ENCODE measurements at places on chromosomes 6 and 20.

DNA sequence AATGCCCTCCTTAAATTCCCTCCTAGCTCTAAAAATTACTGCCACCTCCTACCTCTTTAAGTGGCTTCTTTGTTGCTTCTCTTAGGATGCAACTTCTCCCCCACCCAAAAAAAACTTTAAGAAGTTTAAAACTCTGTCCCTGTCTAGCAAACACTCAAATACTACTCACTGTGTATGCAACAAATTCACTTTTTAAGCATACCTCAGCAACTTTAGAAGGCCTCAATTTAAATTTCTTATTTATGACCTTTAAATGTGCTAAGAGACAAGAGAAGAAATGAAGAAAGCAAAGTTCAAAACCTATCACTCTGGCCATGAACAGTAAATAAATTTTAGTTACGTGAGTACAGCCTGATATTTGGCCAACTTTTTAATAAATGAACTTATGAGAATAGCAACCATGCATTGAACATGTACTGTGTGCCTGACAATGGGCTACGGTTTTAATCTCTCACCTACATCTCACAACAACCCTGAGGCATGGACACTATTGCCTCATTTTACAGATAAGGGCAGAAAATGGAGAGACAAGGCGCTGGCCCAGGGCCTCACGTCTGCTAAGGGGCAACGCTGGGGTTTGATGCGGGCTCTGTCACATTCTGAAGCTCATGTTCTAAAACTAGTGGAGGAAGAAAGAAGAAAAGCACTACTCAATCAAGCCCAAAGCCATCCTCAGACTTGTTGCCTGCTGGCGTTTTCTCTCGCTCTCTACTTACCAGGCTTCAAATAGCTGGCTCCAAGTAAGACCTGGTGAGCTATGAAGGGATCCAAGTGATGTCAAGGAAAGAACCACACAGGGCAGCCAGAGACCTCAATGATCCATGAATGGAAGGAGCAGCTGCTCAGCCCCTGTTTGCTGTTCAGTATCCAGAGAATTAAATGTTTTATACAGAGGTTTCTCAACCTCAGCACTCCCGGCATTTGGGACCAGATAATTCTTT lies 99.8 kb downstream of the TBC1D7 start:
- no peak for DNase-seq

DNA sequence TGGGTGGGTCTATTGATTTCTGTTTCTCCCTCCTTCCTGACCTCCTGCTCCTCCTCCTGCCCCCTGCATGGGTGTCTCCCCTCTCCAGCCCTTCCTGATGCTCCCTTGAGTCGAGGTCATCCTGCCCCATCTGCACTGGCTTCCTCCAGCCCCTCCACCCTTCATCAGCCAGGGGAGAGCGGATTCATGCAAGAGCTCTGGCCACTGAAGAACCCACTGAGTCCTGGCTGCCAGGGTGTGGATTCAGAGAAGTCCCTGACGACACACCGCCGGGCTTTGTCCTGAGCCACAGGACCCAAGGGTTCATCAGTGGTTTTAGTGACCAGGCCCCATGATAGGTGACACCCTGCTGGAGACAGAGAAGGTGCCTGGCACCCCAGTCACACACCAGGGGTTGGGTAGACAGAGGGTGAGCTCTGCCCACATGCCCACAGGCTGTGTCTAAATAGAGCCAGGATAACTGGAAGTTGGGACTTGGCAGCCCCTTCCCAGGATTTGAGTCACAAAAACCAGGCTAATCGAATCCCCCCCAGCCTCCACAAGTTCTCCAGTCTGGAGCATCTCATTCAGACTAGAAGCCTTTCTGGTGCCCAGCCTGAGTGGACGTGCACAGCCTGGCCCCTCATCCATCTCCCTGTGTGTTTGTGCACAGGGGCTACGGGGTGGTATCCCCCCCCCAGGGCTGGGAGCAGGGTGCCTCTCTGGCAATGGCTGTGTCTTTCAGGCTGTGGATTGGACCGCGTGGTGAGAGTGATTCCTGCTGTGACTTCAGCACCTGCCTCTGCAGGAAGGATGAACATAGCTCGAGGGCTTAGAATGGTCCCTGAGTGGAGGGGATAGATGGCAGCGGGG lies 1.2 kb downstream of the GFRA4 start:
- DNase-seq = no peak

DNA sequence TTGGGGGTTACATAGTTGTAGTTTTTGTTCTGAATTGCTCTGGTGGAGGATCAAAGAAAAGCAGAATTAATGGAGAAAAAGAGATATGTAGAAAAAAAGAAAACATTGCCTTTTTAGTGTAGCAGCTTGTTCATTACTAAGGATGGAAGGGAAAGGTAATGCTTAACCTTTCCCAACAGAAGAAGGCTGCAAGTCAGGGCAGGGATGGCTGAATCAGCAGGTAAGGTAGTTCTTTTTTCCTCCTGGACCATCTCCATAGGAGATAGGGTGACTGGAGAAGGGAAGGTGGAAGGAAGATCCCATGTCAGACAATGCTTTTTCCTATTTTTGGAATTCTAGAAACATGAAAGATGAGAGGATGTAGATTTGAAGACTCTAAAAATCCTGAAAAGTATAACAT lies 79.4 kb upstream of the SUPT3H start:
- DNase-seq = no peak

DNA sequence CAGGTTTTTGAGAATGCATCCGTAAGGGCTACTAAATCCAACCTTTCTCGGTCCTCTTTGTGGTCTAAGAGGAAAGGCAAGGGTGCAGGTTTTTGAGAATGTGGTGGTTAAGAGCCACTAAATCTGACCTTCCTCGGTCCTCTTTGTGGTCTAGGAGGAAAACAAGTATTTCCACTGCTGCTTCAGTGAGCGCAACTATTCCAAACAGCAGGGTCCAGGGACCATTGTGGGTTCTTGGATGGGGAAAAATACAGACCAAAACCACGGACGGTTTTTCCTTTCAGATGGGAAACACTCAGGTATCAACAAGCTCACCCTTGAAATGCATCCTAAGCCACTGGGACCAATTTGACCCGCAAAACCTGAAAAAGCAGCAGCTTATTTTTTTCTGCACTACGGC lies 21.9 kb downstream of the BTBD9 start:
- no peak for DNase-seq

DNA sequence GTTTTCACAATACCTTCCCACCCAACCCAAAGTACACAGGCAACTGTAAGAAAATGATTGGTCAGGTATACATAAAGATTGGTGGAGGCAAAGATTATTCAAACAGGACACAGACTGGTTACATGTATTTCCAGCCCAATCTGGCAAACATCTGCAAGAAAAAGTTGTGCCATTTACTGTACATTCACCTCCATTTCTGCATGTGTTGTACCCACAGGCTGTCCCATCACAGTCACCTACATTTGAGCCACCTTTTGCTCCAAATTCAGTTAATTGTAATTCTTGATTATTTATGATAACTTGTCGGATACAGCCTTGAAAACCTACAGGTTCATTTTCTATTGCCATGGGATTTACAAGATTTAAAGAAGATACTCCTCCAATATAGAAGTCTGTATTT lies 85.6 kb downstream of the PHF3 start:
- no peak for DNase-seq

- DNase-seq = peak; percentile 52
Observed at GRCh38 chr6:37289931-37290330, 32.0 kb upstream of the TMEM217 start.

All from CD4-positive, alpha-beta T cell treated with Interleukin-21 for 1 hour (primary cell).